Fibroblast of lung (primary cell): ENCODE measurements at places on chromosomes 7 and 10.

DNA sequence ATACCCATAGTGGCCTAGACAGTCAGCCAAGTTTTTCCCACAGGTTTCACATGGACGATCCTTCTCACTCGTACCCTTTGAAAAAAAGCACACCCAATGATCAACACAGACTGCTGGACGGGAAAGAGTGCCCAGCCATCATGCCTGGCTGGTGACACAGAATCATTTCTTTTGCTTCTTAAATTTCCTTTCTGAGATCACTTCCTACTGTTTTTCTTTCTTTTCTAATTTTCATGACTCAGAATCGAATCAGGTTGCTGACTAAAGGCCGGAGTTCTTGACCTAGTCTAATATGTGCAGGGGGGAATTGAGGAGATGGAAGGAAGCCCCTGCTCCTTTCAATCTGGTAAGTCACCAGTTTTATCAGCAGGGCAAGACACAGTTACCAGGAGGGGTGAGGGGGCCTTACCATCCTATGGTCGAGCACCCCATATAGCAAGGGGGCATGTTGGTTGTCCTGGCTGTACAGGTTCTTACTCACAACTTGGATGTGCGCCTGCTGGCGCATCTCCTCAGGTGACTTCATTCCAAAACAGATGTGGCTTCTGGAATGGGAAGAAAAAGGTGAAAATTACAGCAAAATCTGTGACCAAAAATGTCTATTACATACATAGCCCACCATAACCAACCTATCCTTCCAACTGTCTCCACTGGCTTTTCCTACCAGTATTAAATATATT, 3.5 kb downstream of the POLR3A start:
- DNase-seq, result peak; percentile 72

DNA sequence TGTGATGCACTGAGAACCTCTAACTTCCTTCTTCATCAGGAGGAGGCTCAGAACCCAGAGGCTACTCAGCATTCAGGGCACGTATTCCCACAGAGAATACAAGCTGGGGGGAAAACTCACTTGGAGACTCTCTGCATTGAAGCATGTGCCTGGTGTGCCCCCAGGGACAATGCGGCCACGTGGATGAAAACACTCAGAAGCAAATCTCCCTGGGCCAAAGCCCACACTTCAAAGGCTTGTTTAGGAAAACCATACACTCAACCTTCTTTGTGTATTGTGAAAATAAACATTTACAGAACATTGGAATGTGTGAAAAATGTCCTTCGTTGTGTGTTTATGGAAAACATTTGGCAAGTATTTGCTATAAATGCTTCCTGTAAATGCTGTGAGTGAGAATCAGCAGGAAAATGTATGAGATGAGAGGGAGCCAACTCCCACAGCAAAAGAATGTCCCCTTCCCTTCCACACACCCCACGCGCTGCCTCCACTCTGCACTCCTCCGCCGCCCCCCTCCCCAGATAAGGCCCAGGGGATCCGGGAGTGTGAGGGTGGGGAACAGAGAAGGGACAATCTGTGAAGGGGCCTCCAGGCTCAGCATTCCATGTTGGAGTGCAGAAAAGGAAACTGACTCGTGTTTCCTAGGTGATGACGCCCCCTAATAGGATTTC, 339.5 kb downstream of the ELMO1 start:
- DNase-seq, result no peak

- no peak for DNase-seq
Measured at GRCh38 chr10:77593771-77594470, 43.7 kb downstream of the KCNMA1 start.

DNA sequence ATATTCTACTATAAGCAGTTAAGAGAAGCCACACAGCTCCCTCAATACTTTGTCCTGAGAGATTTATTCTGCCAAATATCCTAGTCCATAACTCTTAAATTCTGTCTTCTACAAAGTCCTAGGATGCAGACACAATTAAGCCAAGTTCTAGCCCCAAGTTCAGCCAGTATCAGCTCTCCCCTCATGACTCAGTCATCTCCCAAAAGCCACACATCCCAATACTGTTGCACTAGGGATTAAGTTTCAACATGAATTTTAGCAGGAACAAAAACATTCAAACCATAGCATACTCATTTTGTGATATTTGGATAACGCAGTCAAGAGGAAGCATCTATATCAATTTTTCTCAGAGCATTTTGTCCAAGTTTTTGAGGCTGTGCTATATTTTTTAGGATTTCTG, 277.4 kb downstream of the FZD1 start:
- DNase-seq, result peak; percentile 58

DNA sequence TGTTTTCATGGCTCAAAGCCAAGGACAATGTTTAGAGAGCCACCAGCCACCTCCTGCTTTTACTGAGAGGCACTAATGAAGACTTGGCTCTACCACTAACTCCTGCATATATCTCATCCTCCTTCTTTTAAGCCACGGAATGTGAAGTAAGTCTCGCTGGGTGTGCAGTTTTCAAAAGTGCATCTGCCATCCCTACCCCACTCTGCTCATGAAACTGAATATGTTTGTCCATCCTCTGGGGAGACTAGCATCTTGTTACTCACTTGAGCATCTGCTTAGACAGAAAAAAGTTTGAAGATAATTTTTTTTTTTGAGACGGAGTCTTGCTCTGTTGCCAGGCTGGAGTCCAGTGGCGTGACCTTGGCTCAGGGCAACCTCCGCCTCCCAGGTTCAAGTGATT, 40.8 kb downstream of the EPDR1 start:
- DNase-seq, result no peak

DNA sequence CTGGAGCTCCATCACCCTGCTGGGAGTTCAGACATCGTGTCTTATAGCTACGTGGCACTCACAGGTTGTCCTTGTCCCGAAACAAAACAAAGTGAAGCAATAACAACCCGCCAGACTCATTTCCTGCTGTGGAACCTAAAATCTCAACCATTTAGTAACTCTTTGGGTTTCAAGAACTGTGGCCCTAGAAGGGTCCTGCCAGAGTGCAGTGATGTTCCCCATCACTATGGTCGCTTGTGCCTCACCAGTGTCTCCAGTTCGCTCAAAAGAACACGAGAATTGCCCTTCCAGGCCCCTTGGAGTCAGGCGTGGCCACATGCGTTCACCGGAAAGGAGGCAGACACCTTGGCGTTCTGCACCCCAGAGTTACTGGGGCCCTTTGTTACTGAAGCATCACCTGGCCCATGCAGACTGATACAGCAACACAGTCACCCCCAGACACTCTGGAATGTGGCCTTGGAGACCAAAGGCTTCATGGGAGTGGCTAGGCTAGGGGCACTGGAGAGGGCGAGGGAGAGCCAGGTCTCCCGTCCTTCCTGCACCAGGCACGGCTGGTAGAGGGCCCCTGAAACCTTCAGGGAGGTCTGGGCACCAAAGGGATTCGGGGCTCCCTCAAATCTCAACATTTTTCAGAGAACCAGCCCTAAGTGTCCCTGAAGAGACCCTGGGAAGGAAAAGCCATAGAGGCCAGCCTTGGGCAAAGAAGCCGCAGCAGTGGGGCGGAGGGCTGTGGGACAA, 908 bp downstream of the CRYGN start:
- DNase-seq, result no peak

DNA sequence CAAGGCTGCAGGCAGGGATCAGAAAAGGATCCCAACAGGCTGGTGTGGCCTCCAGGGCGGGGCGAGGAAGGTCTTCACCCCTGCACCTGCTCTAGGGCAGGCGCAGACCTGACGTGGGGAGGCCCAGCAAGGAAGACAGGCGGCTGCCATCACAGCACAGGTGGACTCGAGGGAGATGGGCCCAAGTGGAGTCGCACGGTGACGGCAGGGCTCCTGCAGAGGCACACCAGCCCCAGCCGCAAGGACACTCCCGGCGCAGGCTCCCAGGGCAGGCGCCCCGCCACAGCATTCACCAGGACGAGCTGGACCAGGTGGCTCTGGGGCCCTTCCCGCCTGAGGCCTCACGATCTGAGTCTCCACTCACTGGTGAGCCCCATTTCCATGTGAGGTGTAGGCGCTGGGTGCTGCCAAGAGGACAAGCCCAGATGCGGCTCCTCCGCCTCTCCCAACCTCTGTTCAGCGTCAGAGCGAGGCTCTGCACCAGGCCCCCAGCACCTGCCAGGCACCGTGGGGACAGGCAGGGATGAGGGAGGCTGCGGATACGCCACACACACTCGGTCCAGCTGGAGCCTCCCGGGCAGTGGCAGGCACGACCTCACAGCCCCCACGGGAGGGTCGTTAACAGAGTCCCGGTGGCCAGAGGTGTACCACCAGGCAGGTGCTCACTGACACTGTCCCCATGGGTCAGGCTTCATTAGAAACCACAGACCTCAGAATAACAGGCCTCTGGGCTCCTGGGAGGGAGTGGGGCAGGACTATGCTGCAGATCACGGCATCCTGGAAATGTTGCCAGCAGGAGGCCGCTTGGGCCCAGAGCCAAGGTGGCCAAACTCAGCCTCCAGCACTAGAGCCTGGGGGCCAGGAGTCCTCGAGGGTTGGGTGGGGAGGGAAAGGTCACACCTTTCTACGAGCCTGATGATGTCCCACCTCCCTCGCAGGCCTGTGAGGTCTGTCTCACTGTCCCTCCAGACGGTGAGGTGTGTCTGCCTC, 111.6 kb downstream of the MAD1L1 start:
- DNase-seq, result no peak

- DNase-seq, result peak; percentile 2
Measured at GRCh38 chr7:111561654-111561903, 713 bp downstream of the IMMP2L start.

- peak; percentile 44 for DNase-seq
Measured at GRCh38 chr10:4851846-4852245, 25.8 kb downstream of the AKR1E2 start.

GRCh38 chr7:135475521-135475920, 34.4 kb downstream of the CNOT4 start:
- DNase-seq, result no peak

DNA sequence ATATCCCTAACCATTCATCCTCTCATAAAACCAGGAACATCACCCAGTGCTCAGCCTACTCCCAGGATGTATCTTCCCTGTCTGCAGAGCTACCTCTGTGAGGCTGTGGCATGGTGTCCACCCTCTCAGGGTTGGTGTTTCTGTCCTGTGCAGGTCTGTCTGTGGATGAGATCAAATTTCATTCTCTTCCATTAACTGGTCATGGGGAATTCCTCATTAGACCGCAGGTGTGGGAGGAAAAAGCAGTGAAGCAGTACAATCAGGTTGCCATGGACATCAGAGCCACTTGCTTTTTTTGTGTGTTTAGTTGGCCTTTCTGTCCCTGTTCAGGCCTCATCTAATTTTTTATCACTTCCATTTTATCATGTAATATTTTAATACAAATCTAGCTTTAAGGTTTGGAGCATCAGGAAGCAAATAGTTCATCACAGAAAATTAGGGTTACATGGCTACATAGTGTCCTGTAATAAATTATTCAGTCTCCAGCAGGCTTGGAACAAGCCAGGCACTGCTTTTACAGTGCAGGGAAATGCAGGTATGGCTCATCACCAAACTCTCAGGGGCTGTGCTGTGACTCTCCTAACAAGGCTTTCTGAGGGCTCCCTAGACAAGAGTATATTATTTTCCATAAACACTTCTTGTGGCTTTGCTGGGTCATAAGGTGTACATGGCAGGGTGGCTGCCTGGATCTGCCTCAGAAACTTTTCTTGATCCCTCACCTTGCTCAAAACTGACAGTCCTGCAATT, 594.9 kb upstream of the IGFBP3 start:
- DNase-seq, result peak; percentile 40

DNA sequence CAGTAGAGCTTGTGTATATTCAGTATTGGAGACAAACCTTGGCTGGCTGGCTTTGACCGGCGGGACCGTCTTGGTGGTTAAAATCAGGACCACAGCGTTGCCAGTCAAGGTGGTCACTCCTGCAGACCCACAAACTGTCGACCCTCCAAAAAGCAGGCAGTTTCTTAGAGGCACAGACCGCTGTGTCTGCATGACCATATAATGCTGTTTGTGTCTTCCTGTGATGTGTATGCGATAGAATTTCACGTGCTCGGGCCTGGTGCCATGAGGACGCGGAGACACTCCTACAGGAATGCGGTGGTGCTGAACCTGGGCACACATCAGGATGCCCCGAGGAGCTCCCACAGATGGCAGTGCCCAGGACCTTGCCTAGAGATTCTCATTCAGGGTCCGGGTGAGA, 34.8 kb downstream of the BNIP3 start:
- DNase-seq, result peak; percentile 40

- DNase-seq, result no peak
Measured at GRCh38 chr10:110275128-110275729, 29.5 kb downstream of the SMNDC1 start.

DNA sequence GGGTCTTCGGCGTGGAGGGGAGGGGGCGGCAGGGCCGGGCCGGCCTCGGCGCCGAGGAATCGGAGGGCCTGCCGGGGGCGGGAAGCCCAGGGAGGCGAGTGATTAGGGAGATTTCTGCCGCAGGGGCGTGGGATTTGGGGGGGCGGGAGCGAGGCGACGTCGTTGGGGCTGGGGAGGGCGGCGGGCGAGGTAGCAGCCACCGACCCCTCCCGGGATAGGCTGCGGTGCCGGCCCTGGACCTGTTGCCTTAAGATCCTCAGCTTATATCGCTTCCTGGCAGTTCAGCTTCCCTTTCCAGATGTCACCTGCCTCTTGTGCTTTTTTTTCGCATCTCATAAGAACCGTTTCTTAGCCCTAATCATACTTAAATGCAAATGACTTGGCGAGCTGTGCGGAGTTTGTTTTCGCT, 655 bp downstream of the LMTK2 start:
- no peak for DNase-seq

- DNase-seq, result peak; percentile 90
Measured at GRCh38 chr10:99845837-99846382, 63.5 kb downstream of the ABCC2 start.

DNA sequence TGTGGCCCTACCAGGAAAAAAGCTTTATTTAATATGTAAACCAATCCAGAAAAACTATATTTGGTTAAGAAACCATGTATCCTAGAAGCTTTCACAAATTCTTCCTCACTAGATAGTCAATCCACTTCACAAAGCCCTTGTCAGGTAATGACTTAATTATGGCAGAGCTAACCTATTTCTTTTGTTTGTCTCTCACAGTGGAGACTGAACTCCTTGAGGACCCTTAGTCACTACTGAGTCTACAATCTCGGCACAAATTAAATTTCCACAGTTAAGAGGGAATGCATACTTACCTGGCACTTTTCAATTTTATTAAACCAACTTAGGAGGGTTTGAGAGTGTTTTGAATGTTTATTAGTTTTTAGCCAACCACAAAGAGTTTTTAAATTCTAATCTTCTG, 23.0 kb downstream of the WAPL start:
- no peak for DNase-seq

GRCh38 chr10:34994565-34995142, 95.5 kb downstream of the CUL2 start:
- DNase-seq, result peak; percentile 63

GRCh38 chr7:124364283-124364682, 331.4 kb upstream of the TMEM229A start:
- no peak for DNase-seq

GRCh38 chr7:123285076-123285700, 85.4 kb upstream of the SLC13A1 start:
- no peak for DNase-seq

GRCh38 chr10:61066661-61067344, 122.8 kb upstream of the RHOBTB1 start:
- no peak for DNase-seq

- DNase-seq, result no peak
Measured at GRCh38 chr10:80700252-80700651, 162.6 kb downstream of the SH2D4B start.

GRCh38 chr10:88076027-88076880, 212.8 kb downstream of the PTEN start:
- DNase-seq, result peak; percentile 17
